ENCODE measurements at places on chromosomes 4 and X.
A peak's percentile ranks its signal among the peaks of the same experiment; 100 is the strongest.

- no peak for DNase-seq
These were observed 116.2 kb downstream of the SLC2A9 start for GRCh38 chr4:9904976-9905587.

DNA sequence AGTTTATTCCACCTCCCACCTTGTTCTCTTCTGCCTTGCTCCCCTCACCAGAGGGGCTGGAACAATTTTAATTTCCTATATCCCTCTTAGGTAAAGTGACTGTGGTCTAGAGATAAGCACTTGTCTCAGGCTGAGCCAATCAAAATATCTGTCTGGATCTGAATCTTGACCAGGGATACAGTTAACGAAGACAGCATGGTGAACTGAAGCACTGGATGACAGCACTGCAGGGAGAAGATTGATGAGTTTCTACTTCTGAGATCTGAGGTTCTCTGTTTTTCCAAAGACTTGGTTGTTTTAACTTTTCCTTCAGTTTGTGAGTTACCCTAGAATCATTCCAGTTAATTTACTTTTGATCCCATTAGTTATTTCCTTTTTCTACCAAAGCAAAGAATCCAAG, 13.2 kb downstream of the GNPDA2 start:
- DNase-seq: no peak

GRCh38 chrX:128664211-128664610, 612.0 kb upstream of the ACTRT1 start:
- DNase-seq: no peak

DNA sequence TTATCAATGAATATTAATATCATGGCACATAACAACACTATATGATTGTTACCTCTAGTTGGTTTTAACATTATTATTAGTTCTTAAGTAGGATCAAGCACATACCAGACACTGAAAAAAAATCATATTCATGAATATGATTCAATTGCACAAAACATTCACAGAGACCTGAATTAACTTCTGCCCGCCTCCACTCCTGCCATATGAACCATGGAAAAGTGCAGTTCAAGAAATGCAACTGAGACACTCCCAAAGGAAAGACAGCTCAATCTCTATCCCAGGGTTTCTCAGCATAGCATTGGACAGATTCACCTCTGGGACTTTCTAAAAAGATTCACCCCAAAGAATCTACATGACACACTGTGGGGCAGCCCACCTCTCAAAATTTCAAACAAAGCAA, 103.5 kb upstream of the KCNIP4 start:
- DNase-seq: no peak

- DNase-seq: no peak
These were observed 268.4 kb upstream of the MAGEB18 start for GRCh38 chrX:25869761-25870160.

- no peak for DNase-seq
These were observed 30.8 kb upstream of the CCDC160 start for GRCh38 chrX:134206221-134206620.

GRCh38 chrX:142998447-142999198, 27.1 kb upstream of the SPANXN4 start:
- no peak for DNase-seq

DNA sequence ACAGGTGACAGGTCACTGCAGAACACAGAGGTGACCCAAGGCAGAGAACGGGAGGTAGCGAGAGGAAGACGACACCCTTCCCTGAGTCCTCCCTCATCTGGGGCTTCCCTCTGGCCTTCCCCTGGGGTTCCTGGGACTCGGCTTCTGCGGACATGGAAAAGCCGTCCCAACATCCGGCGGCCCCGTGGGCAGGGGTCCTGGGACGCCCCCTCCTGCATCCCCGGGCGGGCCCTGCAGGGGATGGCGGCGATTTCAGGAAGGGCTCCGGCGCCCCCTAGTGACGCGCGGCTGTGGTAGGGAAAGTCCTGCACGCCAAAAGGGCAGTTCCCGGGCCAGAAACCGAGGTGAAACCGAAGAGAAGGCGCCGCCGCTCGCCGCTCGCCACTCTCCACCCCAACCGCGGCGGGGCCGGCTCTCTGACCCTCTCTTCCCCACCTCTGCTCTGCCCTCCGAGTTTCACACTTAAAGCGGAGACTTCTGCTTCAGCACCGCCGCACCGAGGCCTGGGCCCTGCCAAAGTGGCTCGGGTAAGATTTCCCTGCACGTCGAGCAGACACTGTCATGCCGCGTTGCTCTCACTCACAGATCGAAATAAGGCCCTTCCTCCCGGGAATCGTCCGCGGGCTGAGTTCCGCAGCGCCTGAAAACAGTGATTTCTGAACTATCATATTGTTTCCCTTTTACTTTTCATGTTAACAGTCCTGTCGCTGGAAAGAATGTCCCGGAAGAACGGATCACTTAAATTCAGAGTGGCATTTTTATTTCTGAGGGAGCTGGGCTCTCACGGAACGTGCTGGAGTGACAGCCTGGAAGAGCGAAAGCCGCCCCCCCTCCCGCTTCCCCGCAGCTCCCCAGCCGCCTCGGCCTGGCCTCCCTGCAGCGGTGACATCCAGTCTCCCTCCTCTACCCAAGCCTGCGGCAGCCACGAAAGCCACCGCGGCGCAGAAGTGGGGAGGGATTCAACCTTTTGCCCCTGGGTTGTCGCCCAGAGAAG, 110.6 kb downstream of the DCTD start:
- peak; percentile 85 for DNase-seq

GRCh38 chrX:2514131-2514530, 13.4 kb upstream of the DHRSX start:
- DNase-seq: no peak

- no peak for DNase-seq
These were observed 450.0 kb upstream of the RASGEF1B start for GRCh38 chr4:81921751-81922159.

- DNase-seq: no peak
These were observed 50.0 kb upstream of the FAM9C start for GRCh38 chrX:13094374-13094773.

DNA sequence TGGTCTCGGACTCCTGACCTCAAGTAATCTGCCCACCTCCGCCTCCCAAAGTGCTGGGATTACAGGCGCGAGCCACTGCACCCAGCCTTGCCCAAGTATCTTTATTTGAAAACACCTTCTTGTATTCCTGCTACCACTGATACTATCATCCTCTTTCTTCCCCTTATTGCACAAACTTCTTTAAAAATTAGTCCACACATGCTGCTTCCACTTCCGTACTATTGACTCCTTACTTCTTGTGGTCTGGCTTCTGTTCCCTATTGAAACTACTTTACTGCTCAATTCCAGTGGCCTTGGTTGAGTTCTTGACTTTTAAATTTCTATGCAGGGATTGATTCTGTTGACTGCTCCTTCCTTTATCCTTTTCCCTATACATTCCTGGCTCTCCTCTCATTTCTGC, 38.8 kb downstream of the MTM1 start:
- peak; percentile 65 for DNase-seq

GRCh38 chrX:149628280-149628679, 3.3 kb downstream of the TMEM185A start:
- no peak for DNase-seq

DNA sequence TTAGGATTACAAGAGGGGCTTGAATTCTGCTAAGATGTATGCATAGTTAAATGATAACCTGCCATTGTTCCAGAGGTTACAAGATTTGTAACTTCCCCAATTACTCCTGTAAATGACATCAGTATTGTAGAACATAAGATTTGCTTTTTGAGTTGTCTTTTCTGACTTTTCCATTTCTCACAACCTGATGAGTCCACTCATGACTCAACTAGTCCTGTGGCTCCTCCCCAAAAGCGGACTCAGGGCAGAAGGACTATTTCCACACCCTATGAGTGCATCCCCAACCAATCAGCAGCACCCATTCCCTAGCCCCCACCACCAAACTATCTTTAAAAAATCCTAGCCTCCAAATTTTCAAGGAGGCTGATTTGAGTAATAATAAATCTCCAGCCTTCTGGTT, 54.7 kb downstream of the HOPX start:
- peak; percentile 12 for DNase-seq

GRCh38 chrX:135302269-135302873, 6.9 kb upstream of the ETDC start:
- no peak for DNase-seq

- DNase-seq: peak; percentile 66
These were observed 20.0 kb upstream of the CAMK2D start for GRCh38 chr4:113781439-113782040.

DNA sequence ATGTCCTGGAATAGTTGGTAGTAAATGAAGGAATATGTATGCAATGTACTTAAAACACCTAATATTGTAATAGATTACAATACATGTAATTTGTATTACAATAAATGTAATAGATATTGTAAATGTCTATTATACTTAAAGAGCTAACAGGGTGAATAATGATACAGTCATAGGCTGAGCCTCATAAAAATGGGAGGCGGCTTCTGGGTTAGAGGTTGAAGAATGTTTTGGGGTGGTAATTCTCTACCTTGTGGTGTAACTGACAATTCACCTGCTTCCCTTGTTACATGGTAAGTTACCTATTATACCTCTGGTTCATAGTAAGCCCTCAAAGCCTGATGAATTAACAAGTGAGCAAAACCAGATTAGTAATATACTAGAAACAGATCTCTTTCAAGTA, 26.0 kb downstream of the ATP8A1 start:
- no peak for DNase-seq

- DNase-seq: no peak
These were observed 4.4 kb upstream of the FAT1 start for GRCh38 chr4:186727977-186728519.

DNA sequence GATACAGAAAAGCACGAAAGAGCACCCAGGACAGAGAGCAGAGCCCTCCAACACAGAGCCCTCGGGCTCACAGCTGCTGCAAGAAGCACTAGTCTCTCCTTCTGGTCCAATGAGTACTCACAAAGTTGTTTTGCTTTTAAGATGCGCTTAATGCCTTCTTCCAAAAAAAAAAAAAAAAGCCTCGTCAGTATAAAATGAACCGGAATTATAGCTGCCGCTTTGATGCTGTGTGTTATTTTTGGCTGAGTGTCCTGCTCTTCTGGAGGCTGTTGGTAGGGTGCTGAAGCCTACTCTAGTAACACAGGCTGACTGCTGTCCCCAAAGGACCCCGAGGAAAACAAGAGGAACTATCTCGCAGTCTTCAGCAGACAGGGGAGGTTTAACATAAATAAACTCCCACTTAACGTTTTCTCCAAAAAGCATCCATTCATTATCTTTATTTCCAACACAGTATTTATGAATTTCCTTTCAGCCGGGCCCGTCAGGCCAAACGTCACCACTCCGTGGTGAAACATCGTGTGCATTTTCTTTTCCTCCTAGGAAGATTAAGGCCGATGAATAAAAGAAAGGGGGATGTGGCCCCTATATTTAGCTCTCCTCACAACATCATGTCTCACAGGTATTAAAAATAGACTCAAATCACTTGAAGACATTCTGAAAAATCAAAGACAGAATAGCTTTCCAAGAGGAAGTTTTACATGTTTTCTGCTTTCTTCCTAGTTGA, 213.7 kb upstream of the PPARGC1A start:
- no peak for DNase-seq

- DNase-seq: no peak
These were observed 37.2 kb upstream of the FRMD7 start for GRCh38 chrX:132165005-132165404.

DNA sequence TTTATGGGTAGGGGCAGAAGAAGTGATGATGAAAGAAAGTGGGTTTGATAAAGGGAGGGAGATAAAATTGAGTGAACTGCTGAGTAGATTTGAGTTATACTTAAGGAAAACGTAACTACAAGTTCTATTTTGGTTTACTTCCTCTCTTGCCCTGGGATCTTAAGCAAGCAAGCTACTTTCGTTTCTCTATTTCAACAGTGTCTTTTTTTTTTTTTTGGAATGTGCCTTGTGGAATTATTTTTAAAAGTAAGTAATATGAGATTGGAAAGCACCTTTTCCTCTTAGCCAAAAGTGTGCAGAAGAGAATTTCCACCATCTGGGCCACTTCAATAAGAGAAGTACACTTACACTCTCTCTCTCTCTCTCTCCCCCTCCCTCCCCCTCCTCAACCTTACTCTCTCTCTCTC, 16.0 kb upstream of the C4orf36 start:
- DNase-seq: peak; percentile 83

DNA sequence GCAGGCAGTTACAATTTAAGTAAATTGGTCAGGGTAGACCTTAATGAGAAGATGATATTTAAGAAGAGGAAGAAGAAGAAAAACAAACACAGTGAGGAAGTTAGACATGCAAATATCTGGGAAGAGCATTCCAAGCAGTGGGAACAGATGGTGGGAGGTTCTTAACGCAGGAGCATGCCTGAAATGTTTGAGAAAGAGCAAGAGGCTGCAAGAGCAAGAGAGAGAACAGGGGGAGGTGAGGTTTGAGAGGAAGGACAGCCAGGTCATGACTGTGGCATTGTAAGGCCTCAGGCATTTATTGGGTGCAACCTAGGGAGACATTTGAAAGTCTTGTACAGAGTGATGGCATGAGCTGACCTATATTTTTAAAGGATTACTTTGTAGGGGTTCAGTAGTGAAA, 136.0 kb downstream of the UGT8 start:
- no peak for DNase-seq

- no peak for DNase-seq
These were observed 14.3 kb upstream of the PNPLA4 start for GRCh38 chrX:7941390-7942042.

DNA sequence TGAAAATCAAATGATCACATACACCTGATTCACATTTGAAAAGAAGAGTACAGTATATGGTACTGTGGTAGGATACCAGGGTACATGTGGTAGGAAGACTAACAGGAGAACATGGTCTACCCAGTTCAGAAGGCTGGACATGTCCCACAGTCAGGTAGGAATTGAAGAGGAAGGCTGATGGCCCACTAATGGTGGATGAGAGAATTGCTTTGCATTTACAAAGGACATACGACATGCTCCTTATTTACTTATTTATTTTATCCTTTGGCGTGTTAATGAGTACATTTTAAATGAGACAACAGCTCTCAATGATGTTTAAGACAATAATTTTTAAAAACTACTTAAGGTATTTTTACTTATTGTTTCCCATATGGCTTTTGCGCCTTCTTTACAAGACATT, 106.7 kb upstream of the BMP2K start:
- no peak for DNase-seq

- DNase-seq: no peak
These were observed at the start of gene EMCN for GRCh38 chr4:100517864-100518341. Gene EMCN (minus strand): TSS chr4:100518022. CDS start chr4:100517914, 108 bp downstream.

DNA sequence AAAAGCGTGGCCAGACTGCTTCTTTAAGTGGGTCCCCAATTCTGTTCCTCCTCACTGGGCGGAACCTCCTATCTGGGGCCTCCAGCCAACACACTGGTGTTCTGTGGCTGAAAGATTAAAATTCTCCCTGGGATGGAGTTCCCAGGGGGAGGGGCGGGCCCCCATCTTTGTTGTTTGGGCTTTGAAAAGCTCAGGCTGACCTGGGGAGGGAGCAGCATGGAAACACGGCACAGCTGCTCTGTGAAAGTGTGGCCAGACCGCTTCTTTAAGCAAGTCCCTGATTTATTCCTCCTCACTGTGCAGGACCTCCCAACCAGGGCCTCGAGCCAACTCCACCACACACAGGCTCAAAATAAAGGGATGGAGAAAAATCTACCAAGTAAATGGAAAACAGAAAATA, 219.5 kb downstream of the TMEM47 start:
- no peak for DNase-seq

Data from suppressor macrophage treated with lipopolysaccharide for 4 hours (primary cell).